ENCODE measurements at places on chromosomes 7 and 10.

- peak; percentile 67 for DNase-seq
Measured at GRCh38 chr7:47405921-47406800, 175.8 kb downstream of the TNS3 start.

- DNase-seq, result no peak
Measured at GRCh38 chr7:1545417-1546246, 10.4 kb downstream of the TMEM184A start.

DNA sequence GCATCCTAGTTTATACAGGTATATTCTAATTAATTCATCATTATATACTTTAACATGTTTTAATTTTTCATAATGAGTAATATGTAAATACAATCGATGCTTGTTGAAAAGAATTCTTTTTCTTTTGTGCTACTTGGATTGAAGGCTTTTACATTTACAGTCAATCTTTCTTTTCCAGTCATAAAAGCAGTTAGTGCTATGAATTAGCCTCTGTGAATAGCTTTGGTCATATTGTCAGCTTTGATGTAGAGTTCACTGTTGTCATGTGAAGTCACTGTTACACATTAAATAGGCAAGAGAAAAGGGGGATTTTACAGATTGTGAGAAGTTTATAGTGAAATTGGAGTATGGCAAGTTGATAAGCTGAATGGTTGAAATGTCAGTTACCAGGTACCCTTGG is 103.3 kb upstream of the FAM133B start:
- no peak for DNase-seq

GRCh38 chr7:87105401-87105800 is 45.9 kb upstream of the ELAPOR2 start:
- DNase-seq, result no peak

GRCh38 chr10:101067356-101068083 is 5.7 kb downstream of the KAZALD1 start:
- DNase-seq, result peak; percentile 90

GRCh38 chr7:70761711-70762328 is 370.1 kb upstream of the GALNT17 start:
- DNase-seq, result no peak

DNA sequence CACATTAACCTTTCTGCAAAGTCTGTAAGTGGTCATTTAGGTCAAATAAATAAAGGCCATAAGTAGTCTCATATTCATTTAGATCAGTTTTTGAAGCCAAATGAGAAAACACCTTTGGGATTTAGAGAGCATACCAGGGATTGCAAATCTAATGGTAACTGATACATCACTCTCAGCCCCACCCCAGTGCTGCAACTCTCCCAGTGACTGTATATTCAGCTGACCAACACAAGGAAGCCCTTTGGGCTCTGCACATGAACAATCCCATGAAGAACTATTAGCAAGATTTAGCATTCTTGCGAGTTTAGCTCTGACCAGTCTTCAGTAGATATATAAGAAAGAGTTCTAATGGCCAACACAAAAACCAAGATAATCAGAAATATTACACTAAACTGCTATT is 252.3 kb downstream of the CSTF2T start:
- DNase-seq, result no peak

All from right forelimb (tissue), 1 donor.